ENCODE measurements at places on chromosomes 4 and X.

GRCh38 chrX:83819304-83819703 lies 41.6 kb upstream of the CYLC1 start:
- no peak for DNase-seq

DNA sequence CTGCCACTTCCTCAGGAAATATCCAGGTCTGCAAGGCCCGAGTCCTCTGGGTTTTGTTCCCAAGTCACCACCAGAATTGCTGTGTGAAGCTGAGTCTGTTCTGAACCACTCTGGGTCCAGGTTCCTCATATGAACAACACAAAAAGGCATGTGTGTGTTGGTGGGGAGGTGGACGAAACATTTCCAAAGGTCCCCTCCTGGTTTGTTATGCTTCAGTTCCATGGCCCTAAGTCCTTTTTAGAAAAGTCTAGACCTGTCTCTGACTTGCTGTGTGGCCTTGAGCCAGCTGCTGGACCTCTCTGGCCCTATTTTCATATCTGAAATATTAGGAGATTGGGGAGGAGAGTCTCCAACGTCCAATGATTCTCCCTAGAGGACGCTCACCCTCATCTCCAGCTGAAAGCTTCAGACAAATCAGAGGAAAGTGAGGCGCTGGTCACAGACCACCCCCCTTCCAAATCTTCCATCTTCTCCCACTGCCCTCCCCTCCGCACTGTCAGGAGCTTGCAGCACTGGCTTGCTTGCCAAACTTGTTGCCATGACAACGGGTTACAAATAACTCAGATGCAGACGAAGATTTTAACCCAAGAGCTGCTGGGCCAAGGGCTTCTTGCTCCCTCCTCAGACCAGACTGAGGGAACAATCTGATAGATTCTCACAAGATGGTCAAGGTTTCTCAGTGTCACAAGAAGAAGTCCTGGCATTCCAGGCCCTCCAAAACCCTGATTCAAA lies 64.5 kb downstream of the SMC1A start:
- no peak for DNase-seq

DNA sequence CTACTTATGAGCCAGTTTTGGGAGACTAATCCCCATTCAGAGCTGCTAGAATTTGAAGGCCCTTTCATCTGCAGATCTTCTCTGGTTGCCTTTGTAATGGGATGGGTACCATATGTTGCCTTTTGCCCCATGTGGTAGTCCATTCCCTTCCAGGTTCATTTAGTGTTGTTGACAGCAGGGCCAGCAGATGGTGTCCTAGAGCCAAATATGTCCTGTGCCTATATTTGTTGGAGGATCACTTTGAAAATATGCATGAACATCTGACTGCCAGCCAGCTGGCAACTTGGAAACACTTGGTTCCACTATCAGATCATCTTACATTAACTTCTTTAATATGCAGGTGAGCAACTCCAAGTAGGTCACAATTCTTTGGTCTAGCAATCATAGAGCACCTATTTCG lies 30.4 kb downstream of the CFAP299 start:
- DNase-seq, result no peak

GRCh38 chrX:16063921-16064320 lies 59.4 kb upstream of the GRPR start:
- DNase-seq, result no peak

DNA sequence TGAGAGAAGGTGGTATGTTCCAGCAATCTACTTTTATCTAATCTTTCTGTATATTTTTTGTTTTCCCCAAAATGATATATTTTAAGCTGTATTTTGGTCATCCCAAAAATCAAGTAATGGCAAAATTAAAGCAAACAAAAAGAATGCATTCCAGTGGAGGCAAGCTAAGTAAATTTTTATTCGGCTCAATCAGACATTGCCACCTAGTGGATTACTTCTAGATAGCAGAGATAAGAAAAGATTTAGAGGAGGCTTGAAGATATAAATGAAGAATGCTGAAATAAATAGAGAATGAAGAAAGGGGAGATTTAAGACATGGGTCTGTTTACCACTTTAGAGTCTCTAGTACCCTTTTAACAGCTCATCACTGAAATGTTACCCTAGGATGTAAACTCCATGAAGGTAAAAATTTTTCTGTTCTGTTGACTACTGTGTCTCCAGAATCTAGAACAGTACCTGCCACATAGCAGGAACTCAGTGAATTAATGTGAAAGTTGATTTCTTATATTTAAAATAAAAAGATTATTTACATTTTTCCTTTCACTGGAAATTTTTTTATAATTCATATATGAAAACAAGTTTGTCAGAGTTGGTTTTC lies 110.9 kb upstream of the ANK2 start:
- DNase-seq, result no peak

- no peak for DNase-seq
Measured at GRCh38 chr4:79042079-79042674, 102.9 kb upstream of the PAQR3 start.

GRCh38 chr4:142095886-142096605 lies 459.7 kb downstream of the IL15 start:
- peak; percentile 65 for DNase-seq

DNA sequence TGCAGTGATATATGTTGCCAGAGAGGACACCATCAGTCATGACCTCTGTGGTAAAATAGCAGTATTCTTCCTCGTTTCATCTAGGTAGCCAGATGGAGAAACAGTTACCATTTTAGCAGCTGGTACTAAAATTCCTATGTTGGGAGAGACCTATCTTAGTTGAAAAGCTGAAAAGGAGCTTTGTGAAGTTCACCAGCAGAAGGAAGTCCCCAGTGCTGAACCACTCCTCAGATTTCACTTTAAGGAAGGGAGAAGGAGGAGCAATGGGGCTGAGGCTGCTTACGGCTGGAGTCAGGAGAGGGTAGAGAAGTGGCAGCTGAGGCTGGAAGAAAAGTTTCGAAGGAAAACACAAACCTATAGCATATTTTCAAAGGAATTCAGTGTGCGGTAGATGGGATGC lies 103.7 kb downstream of the ATXN3L start:
- DNase-seq, result no peak

- no peak for DNase-seq
Measured at GRCh38 chrX:140292188-140292587, 212.7 kb downstream of the SOX3 start.

GRCh38 chr4:48248559-48248953 lies 21.1 kb downstream of the TEC start:
- no peak for DNase-seq

DNA sequence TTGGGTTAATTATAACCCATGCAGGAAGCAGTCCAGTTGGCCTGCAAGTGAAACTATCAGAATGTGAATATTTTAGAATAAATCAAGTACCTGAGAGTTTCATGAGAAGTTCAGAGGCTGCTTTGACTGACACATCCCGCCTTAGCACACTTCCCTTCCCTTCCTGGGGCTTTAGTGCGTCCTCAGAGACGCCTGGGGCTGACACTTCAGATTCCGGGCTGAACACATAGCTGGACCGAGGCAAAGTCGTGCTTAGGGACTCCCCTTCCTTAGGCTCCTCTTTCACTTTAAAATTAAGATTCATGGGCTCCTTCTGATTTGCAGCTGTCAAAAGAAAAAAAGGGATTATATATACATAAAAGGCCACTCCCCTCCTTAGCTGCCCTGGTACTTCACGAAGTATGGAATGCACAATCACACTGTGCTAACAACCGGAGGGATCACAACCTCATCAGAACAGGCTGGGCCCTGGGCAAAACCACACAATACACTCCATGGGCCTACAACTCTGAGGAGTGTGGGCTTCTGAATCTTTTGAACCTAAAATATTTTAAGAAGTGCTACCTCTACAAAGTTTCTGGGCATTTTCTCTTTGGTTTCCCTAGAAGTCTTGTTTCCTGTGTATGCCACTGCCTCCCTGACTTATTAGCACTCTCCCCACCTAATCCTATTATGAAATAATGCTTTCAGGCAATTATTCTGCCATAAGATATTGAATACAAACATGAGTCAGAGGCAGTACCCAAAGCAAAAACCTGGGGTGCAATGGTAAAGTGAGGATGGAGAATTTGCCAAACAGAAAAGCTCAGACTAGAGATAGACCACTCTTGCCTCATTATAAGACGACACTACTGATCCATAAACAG lies 68.2 kb downstream of the ZNF827 start:
- no peak for DNase-seq

DNA sequence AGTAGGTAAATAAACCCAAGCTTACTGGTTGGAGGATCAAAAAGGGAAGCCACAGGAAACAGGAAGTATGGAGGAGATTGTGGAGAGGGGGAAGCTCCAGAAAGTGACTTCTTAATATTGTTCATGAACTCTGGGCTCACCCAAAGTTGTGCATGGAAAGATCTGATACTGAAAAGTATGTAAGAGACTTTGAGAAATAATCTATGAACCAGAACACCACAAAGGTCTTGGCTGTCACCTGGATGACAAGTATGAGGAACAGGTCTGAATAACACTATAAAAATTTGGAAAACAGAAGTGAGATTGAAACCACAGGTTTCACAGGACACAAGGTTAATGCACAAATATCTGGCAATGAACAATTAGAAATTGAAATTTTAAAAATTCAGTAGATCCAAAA lies 567.4 kb downstream of the INPP4B start:
- DNase-seq, result no peak

DNA sequence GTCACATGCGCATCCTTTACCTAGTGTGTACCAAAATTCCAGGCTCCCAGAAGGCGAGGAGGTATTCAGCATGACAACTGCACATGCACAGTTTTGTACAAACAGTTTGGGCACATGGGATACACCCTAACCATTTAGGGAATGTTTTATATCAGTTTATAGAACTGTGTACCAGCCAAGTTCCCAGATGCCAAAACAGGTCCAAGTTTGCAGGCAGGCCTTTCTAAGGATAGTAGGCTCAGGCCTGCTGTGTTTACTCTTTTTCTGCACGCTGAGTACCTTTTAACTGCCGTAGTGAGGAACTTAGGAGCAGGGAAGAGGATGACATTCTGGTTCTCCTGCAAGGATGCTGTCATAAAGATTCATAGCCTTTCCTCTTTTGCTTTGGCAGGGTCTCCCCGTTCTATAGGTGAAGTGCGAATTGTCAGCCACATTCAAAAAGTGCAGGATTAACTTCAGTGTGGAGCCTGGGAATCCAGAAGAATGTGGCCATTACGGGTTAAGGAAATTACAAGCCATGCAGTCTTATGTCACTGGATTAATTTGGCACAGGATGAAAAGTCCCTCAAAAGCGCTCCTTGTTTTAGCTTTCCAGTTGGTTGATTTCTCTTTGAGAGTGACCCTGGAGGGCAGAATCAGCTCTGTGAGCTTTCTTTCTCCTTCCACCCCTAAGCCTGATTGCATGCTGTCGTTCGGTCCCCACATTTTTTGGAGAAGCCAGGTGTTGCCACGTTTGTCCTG lies 259.8 kb downstream of the ARHGAP10 start:
- no peak for DNase-seq

GRCh38 chr4:181959121-181959520 lies 284.1 kb upstream of the TENM3 start:
- no peak for DNase-seq

GRCh38 chr4:40669504-40669903 lies 39.8 kb upstream of the RBM47 start:
- DNase-seq, result no peak

DNA sequence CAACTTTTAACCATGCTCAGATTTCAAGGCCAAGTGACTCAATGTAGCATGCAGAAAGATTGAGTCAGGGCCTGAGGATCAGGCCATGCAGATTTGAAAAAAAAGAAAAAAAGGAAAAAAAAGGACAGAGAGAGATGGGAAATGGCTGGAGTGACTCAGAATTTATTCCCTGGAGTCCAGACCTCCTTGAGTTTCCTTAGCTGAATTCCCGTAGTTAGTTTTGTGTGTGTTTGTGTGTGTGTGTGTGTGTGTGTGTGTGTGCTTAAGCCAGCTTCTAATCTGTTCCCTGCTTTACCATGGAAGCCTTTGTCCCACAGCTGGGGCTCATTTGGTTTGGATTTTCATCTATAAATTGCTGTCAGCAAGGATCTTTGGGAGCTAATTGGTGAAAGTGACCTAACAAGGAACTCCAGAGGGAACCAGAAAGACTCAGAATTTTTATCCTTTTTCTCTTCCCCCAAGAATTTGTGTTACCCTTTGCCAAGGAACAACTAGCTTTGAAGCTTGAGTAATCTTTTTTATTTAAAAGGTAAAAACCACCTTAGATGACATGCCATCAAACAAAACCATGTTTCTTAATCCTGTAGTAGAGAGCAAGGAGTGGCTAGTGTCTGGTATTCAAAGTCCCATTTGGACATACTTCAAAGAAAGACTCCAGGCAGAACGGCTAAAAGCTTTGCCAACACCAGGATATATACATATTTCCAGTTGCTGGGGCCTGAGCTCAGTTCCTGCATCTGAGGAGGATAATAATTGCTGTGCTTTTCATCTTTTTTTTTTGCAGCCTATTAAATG lies 109.0 kb upstream of the DDIT4L start:
- peak; percentile 20 for DNase-seq

DNA sequence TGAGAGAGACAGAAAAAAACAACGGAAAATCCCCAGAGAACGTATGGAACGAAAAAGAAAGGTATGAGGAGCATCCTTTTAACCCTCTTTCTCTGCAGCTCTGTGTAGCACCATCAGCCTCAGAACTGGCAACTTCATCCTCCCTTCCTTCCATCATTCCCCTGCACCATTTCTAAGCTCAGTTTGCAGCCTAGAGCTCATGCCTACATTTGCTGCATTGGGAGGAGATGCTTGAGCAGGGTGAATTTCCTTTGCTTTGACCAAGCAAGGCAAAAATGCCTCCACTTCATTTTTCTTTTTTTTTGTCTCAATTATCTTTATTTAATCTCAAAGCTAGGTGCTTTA lies 67.9 kb downstream of the ANK2 start:
- no peak for DNase-seq

DNA sequence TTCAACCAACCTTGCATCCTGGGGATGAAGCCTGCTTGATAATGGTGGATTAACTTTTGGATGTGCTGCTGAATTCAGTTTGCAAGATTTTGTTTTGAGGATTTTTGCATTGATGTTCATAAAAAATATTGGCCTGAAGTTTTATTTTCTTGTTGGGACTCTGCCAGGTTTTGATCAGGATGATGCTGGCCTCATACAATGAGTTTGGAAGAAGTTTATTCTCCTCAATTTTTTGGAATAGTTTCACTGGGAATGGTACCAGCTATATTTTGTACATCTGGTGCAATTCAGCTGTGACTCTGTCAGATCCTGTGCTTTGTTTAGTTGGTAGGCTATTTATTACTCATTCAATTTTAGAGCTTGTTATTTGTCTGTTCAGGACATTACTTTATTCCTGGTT lies 340.3 kb upstream of the TRAM1L1 start:
- DNase-seq, result no peak

All from thoracic aorta (tissue), 2 donors.